Camera-type eye (tissue), 1 donor: ENCODE measurements at places on chromosomes 7 and 10. TPM values are rescaled to one million over a fixed set of nuclear protein-coding genes. Genes with fewer than 3 reads are reported as not detected.

The NRCAM gene
- 171 TPM for total RNA-seq

The TOMM7 gene
- total RNA-seq = 63.6 TPM

The CPEB3 gene
- 18.1 TPM for total RNA-seq

The WEE2 gene
- total RNA-seq = 0.27 TPM

The GATAD1 gene
- total RNA-seq = 61.0 TPM

The MEST gene
- 337 TPM for total RNA-seq

The ANKIB1 gene
- 63.7 TPM for total RNA-seq

The LIPK gene
- not detected for total RNA-seq

The OR6B1 gene
- total RNA-seq = not detected

The ZNF786 gene
- total RNA-seq = 15.8 TPM

The TRPV5 gene
- total RNA-seq = 0.16 TPM

The IMMP2L gene
- 19.1 TPM for total RNA-seq

The CYP3A5 gene
- 4.6 TPM for total RNA-seq

The KIAA1217 gene
- total RNA-seq = 61.4 TPM

The BBS9 gene
- 98.9 TPM for total RNA-seq

The SBDS gene
- total RNA-seq = 81.7 TPM

The LEP gene
- not detected for total RNA-seq

The NUTM2E gene
- total RNA-seq = 0.33 TPM

The FKBP6 gene
- not detected for total RNA-seq

The LOXL4 gene
- total RNA-seq = 7.9 TPM

The KIF11 gene
- 14.8 TPM for total RNA-seq

The CRTAC1 gene
- 19.3 TPM for total RNA-seq

The NDUFA5 gene
- total RNA-seq = 113 TPM

The PTPRZ1 gene
- total RNA-seq = 221 TPM

The PAX2 gene
- 5.2 TPM for total RNA-seq

The OPALIN gene
- total RNA-seq = not detected

The SEMA4G gene
- 6.6 TPM for total RNA-seq

The EXOSC1 gene
- total RNA-seq = 20.1 TPM

The TSPAN15 gene
- 28.1 TPM for total RNA-seq

The CDHR3 gene
- total RNA-seq = 4.8 TPM

The FZD8 gene
- 20.7 TPM for total RNA-seq

The MSMB gene
- total RNA-seq = not detected

The RPA3 gene
- 21.8 TPM for total RNA-seq

The CPED1 gene
- 82.0 TPM for total RNA-seq
